ENCODE measurements at places on chromosomes 6 and 20.

GRCh38 chr6:71486461-71486860 is 197.8 kb downstream of the OGFRL1 start:
- DNase-seq, result no peak

DNA sequence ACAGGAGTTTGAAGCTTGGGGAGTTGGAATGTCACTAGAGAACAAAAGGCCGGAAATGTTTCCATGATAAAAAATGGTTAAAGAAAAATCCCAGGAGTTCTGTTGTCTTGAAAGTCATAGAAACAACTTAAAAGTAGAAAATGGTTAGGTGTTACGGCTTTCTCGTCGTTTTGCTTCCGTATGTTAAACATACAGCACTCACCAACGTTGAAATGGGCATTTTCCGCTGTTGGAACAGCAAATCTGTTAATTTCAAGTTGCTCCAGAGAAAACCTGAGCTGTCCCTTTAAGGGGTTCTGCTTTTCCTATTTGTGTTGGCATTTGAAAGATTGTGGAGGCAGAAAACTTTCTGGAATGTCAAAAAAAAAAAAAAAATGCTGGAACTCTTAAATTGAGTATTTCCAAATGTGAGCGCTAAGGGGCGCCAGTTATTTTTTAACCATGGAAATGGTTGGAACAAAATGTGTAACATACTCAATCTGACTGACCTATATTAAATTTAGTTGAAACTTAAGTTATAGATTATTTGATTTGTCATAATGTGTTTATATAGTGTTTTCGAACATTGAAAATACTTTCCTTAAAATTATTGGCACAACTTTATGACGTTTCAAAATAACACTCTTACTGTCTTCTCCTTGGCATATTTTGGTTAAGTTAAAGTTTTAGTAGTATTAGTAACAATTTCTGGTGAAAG is 2.2 kb downstream of the QKI start:
- no peak for DNase-seq

GRCh38 chr6:183668-184067 is 108.6 kb upstream of the DUSP22 start:
- no peak for DNase-seq

GRCh38 chr20:43766917-43767316 is 40.1 kb upstream of the GTSF1L start:
- DNase-seq, result no peak

GRCh38 chr20:62197801-62198200 is 15.0 kb downstream of the MTG2 start:
- DNase-seq, result no peak

DNA sequence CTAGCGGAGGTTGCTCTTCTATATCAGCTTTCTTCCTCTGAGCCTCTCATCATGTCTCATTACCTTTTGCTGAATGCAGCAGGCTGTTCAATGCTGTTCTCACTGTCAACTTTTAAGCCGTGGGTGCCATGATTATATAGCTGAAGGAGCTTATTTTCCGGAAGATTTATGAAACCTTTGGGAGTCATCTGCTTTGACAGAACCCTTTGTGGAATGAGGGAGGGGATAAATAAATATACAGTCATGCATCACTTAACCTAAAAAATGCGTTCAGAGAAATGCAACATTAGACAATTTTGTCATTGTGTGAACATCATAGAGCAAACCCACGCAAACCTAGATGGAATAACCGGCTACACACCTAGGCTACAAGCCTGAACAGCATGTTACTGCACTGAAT is 102.2 kb upstream of the AKAP12 start:
- no peak for DNase-seq

GRCh38 chr6:161866570-161866969 is 592.7 kb upstream of the AGPAT4 start:
- DNase-seq, result no peak

DNA sequence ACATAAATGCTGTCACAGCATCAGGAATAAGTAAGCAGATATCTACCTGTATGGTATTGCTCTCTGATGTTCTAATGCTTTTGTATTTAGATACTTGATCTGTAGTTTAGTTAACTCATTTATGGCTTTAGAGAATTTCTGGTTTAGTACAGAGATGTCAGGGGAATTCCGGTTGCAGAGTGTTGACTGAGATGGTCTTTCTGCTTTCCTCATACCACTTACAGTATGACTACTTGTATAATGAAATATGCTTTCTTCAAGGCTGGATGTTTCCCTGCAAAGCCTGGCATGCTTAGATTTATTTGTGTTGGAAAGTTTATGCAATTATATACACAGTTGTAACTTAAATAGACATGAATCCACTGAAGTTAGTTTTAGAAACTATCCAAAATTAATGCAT is 278.4 kb downstream of the CDH26 start:
- no peak for DNase-seq

- no peak for DNase-seq
These were observed 350.5 kb downstream of the CDC5L start for GRCh38 chr6:44737829-44738528.

GRCh38 chr6:37452522-37452921 is 19.5 kb downstream of the CMTR1 start:
- DNase-seq, result no peak

- DNase-seq, result no peak
These were observed 152.8 kb downstream of the SYCP2 start for GRCh38 chr20:59780494-59781185.

DNA sequence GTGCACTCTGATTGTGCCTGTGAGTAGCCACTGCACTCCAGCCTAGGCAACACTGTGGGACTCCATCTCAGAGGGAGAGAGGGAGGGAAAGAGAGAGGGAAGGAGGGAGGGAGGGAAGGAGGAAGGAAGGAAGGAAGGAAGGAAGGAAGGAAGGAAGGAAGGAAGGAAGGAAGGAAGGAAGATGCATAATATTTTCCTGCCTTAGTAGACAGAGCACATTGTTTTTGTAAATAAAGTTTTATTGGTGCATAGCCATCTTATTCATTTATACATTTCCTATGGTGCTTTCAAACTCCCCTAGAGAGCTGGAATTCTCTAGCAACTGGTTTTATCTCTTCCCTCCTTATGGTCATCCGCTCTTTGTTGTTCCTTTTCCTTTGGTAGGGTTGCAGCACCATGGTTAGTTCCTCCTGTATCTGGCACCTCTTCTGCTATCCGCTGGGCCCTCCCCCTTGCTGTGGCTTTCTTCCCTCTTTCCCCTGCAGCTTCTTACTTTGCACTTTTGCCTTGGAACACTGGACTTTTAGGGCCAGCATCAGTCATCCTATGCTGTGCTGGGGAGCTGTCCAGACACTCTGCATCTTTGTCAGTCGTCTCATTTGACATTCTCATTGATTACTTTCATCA is 20.2 kb downstream of the GPR6 start:
- DNase-seq, result no peak

DNA sequence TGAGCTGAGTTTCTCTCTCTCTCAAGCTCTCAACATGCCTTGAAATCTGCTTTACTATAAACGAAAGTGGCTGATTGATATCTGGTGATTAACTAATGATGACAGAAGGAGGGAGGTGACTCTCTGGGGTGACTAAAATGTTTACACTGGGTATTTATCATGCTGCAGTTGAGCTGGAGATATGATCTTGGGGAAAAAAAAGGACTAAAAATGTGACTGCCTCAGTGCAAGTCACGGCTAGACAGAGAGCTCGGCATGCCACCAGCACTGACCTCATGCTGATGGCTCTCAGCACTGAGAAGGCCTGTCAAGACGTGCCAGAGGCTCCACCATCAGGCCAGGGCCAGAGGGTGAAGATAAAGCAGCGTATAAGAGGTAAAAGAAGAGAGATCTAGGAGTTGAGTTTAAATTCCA is 103.1 kb upstream of the SPACA1 start:
- no peak for DNase-seq

- DNase-seq, result no peak
These were observed 419.4 kb upstream of the JARID2 start for GRCh38 chr6:14826456-14826855.

DNA sequence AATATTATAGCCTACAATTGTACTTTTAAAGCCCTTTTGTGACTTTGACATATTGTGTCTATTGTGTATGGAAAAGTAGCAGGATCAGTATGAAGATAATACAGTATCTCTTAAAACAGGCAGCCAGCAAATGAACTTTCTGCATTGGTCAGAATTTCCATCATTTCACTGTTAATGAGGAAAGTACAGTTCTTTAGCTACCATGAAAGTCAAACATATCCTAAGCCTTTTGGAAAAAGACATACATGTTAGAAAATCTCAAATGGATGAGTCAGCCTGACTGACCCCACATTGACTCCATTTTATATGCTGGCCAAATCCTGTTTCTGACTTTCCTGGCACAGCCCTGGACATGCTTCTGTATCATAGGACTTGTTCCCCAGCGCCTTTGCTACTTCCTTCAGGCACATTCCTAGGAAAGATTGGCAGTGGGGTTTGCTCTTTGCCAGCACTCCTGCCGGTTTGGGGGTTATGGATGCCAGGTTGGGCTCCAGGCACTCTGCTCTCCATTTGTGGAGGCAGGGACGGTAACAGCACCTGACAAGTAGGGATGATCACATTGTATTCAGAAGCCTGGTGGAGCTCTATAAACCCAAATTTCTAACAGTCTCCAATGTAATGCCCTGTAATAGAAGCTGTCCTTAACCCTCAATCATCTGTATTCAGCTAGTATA is 43.7 kb downstream of the TOP1 start:
- DNase-seq, result no peak

- no peak for DNase-seq
These were observed 5.2 kb downstream of the HAO1 start for GRCh38 chr20:7935027-7935551.

DNA sequence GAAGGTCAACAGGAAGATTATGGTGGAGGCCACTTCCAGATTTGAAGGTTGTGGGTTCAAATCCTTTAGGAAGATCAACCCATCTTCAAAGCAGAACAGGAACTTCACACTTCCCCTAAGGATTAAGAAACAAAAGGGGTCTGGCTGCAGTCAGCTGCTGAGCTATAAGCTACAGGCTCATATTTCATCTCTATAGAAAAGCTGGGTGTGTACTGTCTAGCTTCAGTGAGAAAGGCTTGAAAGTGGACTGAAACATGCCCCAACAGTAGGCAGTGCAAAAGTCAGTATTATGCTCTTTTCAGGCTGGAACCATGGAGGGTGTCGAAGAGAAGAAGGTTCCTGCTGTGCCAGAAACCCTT is 60.1 kb upstream of the SPDEF start:
- no peak for DNase-seq

DNA sequence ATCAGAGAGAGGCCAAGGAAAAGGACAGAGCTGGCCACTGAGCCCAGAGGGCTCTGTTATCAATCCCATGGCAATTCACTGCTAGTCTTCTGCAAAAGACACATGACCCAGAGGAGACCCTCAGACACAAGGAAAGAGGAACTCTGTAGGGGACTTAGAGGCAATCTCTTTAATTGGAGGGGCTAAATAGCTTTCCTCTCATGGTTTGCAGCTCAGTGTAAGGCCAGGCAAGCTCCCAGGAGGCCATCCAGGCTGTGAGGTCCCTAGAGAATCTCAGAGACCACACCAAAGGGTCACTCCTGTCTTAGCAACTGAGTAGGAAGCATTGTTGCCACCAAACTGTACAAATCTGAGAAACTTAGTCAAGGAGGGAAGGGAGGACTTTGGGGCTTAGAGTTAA is 10.0 kb upstream of the HLA-DOA start:
- no peak for DNase-seq

DNA sequence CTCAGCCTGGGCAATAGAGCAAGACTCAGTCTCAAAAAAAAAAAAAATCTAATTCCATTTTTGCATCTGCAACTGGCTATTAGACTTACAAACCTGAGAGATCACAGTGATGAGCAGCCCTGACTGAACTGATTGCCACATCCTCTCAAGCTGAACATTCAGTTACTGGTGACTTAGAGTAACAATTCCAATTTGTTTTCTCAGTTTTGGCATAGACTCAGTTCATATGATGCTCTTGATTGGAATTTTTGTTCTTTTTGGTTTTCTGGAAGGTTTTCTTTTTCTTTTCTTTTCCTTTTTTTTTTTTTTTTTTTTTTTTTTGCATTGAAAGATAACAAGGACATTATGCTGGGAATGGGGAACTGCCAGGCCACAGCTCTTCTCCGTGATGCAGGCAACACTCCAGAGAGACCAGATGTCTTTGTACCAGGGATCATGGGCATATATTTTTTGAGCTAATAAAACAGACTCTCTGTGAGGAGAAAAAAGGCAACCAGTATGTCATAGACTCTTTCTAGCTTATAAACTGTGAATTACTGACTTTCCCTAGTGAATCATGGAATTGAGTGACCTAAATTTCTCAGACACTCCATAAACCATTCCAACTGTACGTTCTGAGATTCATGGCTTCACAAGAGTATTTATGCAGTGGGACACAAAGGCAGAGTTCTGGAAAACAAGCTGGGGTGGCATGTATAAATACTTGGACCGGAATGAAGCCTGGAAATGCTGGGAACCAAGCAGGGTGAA is 86.0 kb upstream of the SLC2A12 start:
- no peak for DNase-seq

- no peak for DNase-seq
These were observed 338 bp downstream of the E2F3 start for GRCh38 chr6:20402092-20402341.

DNA sequence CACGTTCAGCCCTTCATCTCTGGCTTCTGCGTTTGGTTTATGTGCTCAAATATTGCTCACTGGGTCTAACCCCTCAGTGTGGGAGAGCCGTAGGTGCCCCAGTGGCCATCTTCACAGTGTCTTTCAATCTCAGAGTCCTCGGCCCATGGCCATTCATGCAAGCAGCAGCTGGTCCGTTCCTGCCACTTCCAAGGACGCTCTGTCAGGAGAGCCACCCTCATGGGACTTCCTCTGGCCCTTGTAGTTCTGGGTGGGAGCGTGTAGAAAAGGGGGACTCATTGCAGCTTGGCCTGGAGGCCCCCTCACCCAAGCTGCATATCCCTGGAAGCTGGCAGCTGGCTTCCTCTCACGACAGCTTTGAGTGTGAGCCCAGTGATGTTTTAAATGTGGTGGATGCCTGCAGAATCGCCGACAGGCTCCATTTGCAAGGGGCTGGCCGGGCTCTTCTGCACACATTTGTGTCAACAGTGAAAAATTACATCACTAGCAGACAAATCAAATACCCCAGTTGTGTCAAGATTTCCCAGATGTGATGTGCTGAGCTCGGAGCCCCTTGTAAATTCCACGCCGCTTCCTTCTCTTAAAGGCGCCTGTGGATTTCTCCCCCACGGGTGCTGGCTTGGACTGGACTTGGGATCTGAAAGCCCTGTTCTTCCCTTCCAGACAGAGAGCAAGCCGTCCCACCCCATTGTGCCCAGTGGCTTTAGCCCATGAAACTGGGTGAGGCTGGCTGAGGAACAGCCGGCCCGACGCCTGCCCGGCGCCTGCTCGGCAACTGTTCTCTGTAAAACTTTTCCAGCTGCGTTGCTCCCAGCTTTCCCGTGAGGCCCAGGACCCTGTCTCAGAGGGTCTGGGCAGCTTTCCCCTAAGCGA is 360.1 kb downstream of the TAF4 start:
- no peak for DNase-seq

GRCh38 chr20:3751305-3751674 is 16.3 kb downstream of the ADISSP start:
- DNase-seq, result no peak

DNA sequence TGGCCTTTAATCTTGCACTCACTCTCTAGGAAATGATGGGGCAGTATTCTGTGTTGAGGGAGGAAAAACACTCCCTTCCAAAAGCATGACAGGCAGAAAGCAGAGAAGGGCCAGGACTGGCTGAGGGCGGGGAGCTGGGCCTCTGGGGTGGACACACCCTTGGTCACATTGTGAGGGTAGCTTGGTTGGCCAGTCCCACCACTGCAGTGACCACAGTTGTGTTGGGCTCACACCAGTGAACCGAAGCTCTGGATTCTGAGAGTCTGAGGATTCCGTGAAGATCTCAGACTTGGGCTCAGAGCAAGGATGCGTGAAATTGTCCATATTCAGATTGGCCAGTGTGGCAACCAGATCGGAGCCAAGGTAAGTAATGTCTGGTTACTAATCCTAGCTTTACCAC is at the start of gene TUBB1:
Gene TUBB1, plus strand, starts transcription at position 213 of the 400 bp plus-strand sequence. Its CDS starts 94 bp downstream, at position 307.
- DNase-seq, result no peak

- no peak for DNase-seq
These were observed 8.3 kb downstream of the PPP1R3G start for GRCh38 chr6:5093231-5094015.
